OCI-LY7 (cell line): ENCODE measurements at places on chromosomes 2 and 18. TPM values are rescaled to one million over a fixed set of nuclear protein-coding genes. Genes with fewer than 3 reads are reported as not detected.

DNA sequence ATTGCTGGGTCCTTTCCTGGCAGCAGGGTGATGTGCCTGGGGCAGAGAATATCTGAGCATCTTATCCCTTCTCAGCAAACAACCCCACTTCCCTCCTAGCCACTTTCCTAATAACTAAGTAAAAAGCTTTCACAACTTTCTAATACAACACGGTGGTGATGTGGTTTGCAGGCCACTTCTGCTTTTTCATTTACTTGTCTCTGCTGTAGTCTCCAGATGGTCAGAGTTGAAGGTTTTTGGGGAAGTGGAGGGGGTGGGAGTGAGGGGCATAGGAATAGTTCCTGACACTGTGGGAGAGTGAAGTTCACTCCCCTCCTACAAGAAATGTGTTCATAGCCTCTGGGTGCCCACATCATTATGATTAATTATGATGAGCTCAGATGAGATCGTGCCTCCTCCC lies 11.6 kb downstream of the OXER1 start:
- DNase-seq: peak; percentile 54

DNA sequence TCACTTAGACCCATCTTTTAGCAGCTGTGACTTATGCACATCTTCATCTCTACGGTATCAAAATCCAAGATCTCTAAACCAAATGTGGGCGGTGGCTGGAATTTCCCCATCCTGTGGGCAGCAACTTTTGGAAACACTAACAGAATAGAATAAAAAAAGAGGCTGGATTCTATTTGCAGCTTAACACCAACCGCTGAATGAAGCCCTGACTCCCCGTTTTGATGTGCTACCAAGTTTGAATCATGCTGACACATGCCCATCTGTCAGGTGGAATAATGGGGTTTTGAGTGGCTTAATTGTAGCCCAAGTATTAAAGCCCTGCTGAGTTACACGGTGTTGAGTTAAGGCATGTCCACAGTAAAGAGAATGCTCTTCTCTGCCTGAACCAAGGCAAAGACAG lies 165.2 kb downstream of the MTCL1 start:
- DNase-seq: no peak

EPC2 gene
- total RNA-seq: 26.3 and 30.8 TPM in 2 replicates

GRCh38 chr2:171095014-171095582 lies 65.6 kb downstream of the TLK1 start:
- DNase-seq: no peak

DNA sequence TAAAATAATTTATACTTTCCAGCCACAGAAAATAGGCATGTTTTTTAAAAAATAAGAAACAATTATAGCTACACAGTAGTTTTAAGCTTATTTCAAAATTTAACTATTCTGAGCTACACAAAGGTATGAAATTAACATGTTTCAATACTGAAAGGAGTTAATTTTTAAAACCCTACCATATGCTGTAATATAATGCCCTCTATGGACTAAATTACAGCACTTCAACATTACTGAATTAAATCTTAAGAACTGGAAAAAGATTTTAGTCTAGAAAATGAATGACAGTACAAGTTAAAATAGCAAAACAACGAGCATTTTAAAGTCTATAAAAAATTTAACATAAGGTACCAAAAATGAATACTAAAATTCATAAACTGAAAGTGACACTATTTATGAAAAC lies 36.3 kb downstream of the RTN4 start:
- no peak for DNase-seq

DNA sequence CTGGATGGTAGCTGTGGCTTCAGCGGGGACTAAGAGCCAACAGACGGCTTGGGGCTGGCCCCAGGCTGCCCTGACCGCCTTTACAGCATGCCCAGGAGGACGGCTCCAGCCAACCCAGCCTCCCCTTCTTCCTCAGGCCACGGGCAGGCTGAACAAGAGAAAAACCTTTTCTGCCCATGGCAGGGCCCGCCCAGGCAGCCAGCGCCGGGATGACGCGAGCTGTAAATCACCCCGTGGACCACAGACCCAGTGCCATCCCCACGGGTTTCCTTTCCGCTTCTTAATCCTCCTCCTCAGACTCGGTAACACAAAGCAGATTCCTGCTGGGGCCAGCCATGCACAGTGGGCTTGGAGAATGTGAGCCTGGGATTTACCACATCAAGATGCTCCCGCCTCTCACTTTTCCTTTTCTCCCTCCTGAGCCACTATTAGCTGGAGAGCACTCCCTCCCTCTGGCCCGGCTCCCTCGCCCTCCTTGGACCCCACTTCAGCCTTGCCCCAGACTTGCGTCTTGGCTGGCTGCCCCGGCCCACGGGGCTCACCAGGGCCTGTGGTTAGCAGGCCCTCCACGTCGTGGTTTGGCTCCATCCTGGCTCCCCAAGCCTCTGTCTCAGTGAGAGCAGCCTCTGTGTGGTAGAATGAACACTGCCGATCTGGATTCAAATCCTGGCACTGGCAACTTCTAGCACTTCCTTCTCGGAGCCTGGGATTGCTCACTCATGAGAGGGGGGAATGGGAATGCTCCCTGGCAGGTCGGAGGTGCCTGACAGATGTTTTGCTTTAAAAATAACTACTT lies 31.4 kb downstream of the ATOH8 start:
- DNase-seq: no peak

REG1B gene
- total RNA-seq: not detected in 2 replicates

- DNase-seq: peak; percentile 82
Measured at GRCh38 chr2:84971510-84972206, 697 bp downstream of the KCMF1 start.

SAG gene
- not detected in 2 replicates for total RNA-seq

- DNase-seq: no peak
Measured at GRCh38 chr2:126946318-126947102, 47.8 kb downstream of the TEX51 start.

- DNase-seq: no peak
Measured at GRCh38 chr2:42652086-42652485, 83.7 kb downstream of the MTA3 start.

DNA sequence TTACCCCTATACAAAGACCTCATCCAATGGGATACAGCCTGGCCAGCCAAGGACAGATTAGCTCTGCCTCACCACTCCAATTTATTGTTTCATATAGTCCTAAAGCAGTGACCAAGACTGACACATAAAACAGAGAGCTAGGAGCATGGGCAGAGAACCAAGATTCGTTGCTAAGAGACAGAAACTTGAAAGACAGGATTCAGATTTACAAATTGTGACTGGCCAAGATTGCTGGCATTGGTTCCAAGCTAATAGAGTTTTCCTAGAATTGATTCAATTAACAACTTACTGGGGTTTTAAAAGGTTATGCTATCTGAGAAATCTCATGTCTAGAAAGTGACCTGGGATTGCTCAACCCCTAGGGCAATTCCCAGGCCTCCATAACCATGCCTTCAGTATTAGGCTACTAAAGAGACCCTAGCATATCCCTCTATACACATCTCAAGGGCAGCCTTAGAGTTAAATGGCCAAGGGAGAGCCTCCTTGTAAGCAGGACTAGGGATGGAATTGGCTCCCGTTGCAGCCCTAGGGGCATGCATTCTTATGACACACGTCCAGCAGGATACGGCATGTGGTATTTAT lies 75.6 kb downstream of the ICOS start:
- no peak for DNase-seq

C2orf78 gene
- total RNA-seq: not detected in 2 replicates

DNA sequence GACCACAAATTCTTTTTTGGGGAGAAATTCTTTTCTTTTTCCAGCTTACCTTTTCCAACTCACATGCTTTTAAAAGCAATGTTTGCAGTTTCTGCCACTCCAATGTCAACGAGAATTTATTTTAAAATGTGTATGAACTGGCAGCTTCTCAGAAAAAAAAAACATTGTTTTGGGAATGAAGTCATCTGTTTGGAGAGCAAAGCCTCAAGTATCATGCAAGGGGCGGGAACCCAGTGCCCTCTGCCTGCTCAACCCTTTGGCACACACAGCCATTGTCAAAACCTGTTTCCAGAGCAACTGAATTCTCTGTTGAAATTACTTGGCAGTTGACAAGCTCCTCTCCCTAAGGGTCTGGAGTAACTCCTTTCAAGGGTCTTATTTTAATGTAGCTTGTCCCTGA lies 128.5 kb downstream of the QPCT start:
- DNase-seq: no peak

GRCh38 chr2:41895334-41895664 lies 152.5 kb upstream of the PKDCC start:
- DNase-seq: no peak

GRCh38 chr2:165434865-165435496 lies 34.5 kb upstream of the CSRNP3 start:
- no peak for DNase-seq

DNA sequence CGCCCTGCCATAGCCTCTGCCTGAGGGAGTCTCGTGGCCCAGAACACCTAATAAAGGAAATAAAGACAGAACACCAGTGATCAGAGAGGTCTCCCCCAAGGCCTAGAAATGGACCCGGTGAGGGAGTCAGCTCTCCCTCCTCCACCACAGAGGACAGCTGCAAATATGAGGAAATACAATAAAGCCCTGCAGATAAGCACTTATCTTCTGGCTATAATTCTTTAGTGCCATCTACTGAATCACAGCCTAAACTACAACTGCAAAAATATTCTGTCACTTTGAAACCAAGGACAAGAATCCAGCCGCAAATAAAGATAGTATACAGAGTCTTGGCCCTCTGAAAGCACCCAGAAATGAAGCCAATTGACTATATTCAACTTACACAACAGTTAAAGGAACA lies 42.4 kb upstream of the TACR1 start:
- peak; percentile 21 for DNase-seq

DNA sequence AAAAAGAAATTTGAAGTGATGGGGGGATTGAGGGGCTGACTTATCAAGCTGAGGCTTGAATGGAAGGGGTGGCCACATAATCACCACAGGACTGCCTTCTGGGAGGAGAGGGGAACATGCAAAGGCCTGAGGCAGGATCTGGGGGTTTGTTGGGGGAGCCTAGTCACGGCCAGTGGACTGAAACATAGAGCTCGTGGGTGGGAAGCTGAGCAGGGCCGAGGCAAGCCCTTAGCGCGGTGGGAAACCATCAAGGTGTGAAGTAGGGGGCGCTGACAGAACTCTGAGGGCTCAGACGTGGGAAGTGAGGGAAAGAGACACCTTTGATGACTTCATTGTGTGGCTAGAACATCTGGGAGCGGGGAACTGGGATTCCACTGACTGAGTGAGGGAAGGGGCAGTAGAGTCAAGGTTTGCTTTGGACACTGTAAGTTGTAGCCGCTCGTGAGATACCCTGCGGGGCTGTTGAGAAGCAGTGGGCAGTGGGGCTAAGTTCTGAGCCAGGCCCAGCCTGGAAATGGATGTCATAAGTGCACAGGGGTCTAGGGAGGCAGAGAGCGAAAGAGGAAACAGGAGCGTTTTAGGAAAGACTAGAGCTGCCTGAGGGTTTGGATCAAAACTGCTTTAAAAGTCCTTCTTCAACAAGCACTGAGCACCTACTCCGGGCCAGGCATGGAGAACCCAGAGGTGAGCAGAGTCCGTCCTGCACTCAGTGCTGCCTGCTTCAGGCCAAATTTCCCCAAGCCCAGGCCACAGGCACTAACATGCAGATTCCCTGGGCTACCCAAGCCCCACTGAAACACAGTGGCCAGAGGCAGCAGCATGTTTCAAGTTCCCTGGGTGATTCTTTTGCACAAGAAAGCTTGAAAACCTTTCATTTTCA lies 686 bp upstream of the SNORC start:
- DNase-seq: no peak

ZNF804A gene
- total RNA-seq: 14.3 and 14.4 TPM in 2 replicates

CAPN14 gene
- total RNA-seq: 2.7 and 4.0 TPM in 2 replicates

ATG16L1 gene
- total RNA-seq: 31.8 and 36.2 TPM in 2 replicates

GRCh38 chr2:17851731-17852585 lies 26.5 kb upstream of the KCNS3 start:
- peak; percentile 61 for DNase-seq

- DNase-seq: no peak
Measured at GRCh38 chr2:26522751-26523171, 44.8 kb upstream of the OTOF start.

DNA sequence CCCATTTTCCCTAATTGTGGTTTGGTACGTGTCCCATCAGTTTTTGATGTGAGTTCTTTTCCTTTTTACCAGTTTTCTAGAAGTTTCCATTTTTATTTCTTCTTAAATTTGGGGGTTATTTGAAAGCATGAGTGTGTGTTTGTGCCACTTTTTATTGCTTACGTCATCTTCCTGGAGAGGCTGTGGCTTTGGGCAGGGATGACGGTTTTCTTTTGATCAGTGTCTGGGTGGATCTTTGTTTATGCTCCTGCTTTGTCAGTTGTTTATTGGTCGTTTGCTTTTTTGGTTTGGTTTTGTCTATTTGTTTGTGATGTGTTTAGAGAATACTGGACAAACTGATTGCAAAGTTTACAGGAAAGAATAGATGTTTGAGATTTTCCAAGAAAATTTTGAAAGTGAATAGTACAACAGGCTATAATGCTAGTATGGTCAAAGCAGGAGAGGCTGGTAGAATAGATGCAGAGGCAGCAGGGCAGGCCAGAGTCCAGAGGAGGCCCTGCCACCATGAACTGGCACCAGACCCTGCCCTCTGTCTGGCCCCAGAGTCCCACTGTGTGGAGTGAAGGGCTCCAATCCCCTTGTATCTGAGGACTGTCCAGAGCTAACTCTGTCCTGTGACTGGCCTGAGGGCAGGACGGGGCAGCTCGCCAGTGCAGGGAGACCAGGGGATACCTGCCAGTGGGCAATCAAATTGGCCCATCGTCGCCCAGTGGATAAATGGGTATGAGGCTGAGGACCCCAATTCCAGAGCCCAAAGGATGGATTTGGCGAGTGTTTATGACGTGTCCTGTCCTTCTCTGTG lies 23.4 kb upstream of the SNED1 start:
- DNase-seq: no peak

GRCh38 chr2:20190876-20191713 lies 33.8 kb downstream of the SDC1 start:
- peak; percentile 31 for DNase-seq

- no peak for DNase-seq
Measured at GRCh38 chr2:85935170-85935745, 46.5 kb upstream of the ST3GAL5 start.

GRCh38 chr2:174594456-174594855 lies 3.1 kb downstream of the WIPF1 start:
- DNase-seq: peak; percentile 19

C1GALT1C1L gene
- not detected in 2 replicates for total RNA-seq
